ENCODE measurements at places on chromosomes 16 and 17.

GRCh38 chr17:65771704-65772103 lies 210.3 kb upstream of the AXIN2 start:
- DNase-seq: no peak

GRCh38 chr16:55301385-55302008 lies 22.5 kb upstream of the IRX6 start:
- DNase-seq: no peak

DNA sequence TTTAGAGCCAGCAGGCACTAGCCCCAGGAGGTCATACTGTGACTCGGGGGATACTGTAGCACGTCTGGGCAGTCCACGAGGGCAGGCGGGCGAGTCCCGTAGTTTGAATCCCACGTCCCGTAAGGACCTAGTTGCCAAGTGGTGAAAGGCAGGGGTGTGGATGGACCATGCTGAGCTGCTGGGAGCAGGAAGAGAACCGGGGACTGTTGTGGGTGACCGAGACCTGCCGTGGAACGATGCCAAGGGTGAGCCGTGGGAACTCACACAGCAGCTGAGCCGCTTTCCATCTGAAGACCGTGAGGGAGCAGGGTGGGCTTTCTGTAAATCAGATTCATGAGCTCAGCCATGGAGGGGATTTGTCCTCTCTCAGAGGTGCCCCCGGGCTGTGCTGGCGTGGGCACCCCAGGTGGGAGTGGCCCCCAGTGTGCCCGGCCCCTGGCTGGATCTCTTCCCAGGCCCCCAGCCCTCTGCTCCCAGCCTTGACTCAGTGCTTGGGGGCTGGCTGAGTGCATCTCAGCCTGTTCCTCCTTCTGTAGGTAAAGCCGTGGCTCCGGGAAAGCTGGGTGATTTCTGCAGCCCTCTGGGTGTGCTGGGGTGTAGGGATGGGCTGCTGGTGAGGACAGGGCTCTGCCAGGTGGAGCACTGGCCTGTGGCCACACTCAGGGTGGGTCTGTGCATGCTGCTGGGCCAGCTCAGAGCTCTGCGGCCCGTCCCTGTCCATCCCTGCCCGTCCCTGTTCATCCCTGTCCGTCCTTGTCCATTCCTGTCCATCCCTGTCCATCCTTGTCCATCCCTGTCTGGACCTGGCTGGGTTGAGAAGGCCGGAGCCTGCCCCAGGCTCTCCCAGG lies 13.6 kb downstream of the ASPSCR1 start:
- DNase-seq: no peak

GRCh38 chr16:86427433-86427851 lies 82.9 kb upstream of the FOXF1 start:
- no peak for DNase-seq

- DNase-seq: no peak
Measured at GRCh38 chr17:75514299-75514918, 928 bp downstream of the CASKIN2 start.

GRCh38 chr17:17204041-17204591 lies 2.0 kb downstream of the PLD6 start:
- no peak for DNase-seq

DNA sequence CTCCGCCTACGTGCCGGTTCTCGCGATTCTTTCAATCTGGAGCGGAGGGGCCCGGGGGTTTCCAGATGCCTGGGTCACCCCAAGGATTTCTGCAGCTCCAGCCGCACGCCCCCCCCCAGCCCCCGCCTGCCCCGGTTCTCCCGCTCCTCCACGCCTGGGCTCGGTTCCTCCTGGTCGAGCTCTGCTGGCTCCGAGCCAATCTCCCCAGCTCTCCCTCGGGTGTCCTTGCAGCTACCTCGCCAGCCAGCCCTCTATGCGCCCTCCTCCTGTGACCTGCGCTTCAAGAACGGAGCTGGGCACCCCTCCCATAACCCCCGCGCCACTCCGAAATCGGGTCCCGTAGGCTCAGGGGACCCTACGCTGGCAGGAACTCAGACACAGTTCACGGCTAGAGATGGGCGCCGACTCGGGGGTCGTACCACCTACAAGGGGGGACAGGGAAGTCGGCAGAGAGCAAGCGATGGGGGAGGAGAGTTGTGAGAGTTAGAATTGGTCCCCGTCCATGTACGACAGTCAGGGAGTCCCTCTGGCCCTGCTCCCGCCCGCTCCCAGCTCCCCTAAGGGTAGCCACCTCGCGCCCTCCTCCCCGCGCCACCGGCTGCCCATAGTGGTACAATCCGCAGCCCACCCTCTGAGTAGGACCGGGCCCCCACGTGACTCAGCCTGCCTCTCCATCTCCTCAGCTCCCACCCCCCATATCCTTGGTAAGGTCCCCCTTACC lies 961 bp downstream of the FGF11 start:
- peak; percentile 67 for DNase-seq

DNA sequence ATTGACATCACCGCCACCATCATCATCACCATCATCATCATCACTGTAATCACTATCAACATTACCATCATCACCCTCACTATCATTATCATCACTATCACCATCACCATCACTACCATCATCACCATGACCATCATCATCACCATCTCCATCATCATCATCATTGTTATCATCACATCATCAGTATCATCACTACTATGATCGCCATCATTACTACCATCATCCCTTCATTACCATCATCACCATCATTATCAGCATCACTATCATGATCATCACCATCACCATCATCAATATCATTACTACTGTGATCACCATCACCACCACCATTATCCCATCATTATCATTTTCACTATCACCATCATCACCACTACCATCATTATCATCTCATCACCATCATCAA lies 368.3 kb downstream of the SEC14L1 start:
- no peak for DNase-seq

DNA sequence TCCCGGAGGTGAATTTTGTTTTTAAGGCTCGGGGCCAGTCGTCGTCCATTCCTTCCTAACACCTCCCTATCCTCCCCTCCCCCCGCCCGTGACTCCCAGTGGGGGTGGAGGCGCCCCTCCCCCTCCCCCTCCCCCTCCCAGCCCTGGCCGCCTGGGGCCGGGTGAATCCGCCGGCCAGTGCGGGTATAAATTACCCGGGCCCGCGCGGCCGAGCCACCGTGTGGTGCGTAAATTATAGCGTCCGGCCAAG lies 2.0 kb upstream of the GSE1 start:
- DNase-seq: no peak

DNA sequence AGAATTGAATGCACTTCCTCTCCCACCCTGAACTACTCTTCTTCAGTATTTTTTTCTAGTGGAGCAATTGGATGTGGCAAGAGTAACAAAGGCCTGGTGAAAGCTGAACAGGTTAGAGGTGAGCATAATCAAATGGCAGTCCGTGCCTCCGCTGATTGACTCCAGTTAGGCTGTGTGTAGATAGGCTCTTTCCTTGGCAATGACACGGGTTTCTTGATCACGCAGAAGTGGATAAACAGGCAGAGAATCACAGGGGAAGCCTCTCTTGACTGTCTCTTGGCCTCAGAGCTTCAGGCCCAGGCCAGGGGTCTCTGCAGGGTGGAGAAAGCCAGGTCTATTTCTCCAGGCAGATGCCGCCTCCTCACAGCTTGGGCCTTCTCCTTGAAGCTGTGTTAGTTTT lies 4.2 kb downstream of the CD300LB start:
- DNase-seq: no peak

DNA sequence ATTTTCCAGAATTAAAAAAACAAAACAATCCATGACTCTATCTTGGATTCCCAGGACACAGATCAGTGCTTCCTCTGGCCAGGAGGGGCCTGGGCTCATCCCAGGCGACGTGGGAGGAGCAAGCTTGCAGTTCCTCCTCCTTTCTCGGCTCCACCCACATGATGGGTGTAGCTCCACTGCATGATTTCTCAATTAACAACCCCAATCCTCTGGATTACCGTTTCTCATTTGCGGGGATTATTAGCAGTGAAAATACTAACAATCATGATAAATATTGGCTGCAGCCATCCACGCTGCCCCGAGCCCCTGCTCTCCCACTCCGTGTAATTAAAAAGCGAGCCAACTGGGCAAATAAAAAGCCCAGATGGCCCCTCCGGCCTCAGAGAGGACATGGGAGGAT lies 46.4 kb upstream of the SDK2 start:
- no peak for DNase-seq

DNA sequence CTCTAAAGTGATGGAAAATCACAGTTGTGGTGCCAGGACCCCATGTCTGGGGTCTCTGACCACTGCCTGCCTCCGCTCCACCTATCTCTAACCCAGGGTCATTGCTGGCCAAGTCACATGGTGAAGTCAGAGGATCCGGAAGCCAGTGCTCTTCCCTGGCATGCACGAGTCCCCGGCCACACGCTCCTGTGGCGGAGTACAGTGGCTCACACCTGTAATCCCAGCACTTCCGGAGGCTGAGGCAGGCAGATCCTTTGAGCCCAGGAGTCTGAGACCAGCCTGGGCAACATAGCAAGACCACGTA lies 21.5 kb upstream of the RBFOX3 start:
- DNase-seq: no peak

DNA sequence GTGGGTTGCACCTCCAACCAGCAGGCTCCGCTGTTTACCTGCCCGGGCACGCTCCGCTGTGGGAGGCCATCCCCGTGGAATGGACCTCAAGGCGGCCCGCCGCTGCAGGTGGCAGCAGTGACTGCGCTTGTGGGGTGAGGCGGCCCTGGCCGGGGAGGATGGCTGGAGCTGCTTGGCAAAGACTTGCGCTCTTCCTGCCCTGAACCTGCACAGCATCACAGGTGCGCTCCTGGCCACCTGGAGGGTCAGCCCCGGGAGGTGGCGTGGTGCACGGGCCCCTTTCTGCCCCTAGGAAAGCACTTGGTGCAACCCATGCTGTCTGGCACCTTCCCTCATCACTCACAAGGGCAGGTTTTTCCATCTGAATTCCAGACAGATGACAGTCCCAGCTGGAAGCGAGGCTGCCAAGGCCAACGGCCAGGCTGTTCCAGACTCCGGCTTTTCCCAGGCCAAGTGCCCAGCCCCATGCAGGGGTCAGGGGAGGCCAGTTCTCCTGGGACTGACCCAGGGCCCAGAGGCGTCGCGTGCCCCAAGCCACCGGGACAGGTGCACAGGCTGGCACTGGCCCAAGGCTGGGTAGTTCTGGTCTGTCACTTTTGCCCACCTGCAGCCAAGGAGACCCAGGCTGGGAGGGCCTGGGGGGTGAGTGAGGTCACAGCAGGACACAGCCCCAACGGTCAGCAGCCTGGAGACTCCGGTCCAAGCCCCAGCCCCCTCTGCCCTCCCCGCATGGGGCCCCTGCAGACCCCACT lies 13.3 kb downstream of the UTS2R start:
- DNase-seq: peak; percentile 53

DNA sequence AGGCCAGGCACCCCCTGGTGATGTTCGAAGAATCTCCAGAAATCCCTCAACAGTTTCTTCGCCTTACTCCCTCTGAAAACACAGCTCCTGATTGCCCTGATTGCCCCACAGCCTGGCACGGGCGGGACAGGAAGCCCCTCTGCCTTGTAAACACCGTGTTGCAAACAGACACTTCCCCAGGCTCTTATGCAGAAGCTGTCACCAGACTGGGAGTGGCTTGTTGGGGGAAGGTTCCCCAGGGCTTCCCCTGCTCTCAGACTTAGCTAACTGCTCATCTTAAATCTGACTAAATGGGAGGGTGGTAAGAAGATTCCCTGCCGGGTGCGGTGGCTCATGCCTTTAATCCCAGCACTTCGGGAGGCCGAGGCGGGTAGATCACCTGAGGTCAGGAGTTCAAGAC lies 11.2 kb downstream of the PIK3R5 start:
- DNase-seq: no peak

- DNase-seq: no peak
Measured at GRCh38 chr16:86574646-86575045, 3.7 kb upstream of the FOXL1 start.

DNA sequence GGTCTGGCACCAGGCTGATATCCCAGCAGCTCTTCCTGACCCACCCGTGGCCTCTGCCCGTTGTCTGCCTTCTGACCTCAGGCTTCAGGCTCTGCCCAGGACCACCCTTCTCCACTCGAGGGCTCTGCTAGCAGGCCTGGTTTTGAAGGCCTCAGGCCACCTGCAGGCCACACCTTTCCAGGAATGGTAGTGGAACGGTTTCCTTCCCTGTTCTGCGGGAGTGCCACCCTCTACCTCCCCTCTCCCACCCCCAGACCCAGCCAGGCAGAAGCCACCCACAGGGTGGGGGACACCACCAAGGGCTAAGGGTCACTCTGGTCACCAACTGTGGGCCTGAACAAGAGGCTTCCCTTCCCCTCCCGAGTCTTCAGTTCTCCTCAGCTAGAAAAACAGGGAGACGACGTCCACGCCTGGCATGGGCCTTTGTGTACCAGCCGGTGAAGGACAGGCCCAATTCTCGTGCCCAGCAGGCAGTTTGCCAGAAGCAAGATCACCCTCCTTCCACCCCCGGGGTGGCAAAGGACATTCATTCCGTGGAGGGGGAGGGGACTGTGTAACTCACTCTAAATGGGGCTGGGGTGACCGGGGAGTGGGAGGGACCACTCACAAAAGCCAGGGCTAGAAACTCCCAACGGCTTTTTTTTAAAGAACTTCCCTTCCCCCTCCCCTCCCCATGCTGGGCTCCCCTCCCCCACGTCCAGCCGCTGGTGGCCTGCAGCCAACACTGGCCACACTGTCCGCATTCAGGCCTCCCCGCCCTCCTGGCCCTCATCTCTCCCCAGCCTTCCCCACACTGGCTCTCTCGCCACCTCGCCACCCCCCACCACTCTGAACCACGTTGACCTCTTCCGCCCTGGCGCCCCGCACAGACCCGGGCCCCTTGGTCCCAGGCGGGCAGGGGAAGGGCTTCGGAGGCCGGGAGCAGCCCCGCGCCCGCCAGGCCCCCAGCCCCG lies 7.7 kb downstream of the CBX4 start:
- no peak for DNase-seq

DNA sequence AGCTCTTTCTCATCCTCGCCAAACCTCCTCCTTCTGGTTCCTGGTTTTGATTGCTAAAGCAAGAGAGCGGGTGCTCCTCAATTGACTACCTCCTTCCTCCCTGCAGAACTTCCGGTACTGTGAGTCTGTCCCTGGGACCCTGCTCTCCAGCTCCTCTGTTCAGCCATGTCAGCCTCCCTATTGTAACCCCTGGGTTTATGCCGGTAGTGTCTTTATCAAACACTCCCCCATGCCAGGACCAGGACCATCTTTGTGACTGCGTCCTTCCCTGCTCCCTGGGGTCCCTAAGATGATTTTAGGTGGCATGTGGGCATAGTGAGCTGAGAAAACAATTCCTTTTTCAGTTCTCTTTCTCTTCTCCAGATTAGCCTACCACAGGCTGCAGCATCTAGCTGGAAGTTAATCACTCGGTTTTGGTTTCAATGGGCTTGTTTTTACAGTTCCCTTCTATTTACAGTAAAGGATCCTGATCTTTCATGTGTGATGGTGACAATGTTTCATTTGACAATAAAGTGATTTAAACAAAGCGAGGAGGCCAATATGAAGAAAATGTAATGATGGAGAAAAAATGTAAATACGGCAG lies 27.7 kb upstream of the IL21R start:
- no peak for DNase-seq

All from DMS79 (cell line).